ENCODE measurements at places on chromosomes 12 and 14.
A peak's percentile ranks its signal among the peaks of the same experiment; 100 is the strongest.

GRCh38 chr12:74370608-74371216, 166.9 kb upstream of the ATXN7L3B start:
- peak; percentile 4 for DNase-seq

GRCh38 chr14:74275241-74275841, 27.4 kb downstream of the ABCD4 start:
- peak; percentile 95 for DNase-seq

- peak; percentile 5 for DNase-seq
These were observed 273.9 kb upstream of the MIS18BP1 start for GRCh38 chr14:45526715-45527549.

- DNase-seq, result no peak
These were observed 56.3 kb downstream of the PPP1R36 start for GRCh38 chr14:64605926-64606685.

DNA sequence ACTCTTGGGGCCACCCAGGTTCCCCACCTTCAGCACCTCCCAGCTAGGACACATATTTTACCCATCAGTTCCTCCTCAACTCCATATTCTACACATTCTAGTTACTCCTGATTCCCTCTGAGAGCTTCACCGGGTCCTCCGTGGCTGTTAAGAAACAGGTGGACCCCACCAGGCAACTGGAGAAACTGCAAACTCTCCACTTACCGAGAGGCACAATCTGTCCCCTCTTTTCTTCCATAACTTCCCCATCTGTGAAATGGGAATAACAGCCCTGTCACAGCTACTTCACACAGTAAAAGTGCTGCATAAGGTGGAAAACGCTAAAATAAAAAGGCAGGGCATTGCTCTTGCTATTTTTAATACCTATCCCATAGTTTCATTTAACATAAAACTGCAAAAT, 1.5 kb downstream of the SLC7A8 start:
- DNase-seq, result no peak

- DNase-seq, result no peak
These were observed 22.6 kb downstream of the PRKCH start for GRCh38 chr14:61343991-61344405.

- no peak for DNase-seq
These were observed 9.4 kb downstream of the KCNA1 start for GRCh38 chr12:4918950-4919660.

DNA sequence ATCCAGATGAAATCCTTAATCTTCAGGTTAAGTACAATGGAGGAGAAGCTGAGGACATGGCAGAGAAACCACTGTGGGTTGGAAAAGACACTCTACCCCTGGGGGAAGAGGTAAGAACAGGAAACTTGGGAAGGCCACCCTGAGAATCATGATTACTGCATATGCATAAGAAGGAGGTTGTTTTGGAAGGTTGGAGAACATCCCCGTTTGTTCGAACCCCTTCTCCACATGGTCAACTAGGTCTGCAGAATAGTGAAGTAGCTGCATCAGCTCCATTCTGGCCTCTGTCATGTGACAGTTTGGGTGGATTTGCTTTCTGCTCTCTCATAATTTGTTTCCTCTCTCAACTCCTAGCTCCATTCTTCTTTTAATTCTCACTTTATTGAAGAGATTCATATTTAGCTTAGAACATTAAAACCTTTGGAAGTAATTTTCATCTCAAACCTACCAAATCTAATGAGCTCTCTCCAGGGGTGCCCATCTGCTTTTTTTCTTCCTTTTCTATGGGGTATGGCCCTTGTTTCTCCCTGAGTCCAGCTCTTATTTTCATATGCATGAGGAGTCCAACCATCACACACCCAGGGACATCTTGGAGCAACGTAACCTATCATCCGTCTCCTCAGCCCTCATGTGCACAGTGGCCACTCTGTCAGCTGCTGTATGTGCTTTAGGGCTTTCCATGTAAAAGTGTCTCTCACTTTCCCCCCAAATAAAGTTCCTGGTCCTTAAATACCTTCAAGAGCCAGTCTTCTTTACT, 820.3 kb downstream of the TMEM121 start:
- DNase-seq, result no peak

DNA sequence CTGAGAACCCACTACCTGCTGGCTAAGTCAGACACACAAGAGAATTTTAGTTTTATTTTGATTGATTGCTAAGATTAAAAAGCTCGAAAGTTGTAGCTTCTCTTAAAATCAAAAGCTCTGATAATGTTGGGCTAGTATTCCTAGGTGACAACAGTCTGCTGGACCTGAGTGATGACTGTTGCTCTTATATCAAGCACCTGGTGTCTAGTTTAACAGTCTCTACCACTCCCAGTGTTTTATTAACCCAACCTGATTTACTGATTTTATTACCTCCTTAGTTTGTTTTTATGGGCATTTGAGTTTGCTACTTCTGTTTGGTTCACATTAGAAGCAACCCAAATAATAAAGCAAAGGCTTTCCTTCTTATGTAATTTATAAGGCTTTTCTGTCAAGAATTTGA, 41.8 kb downstream of the ATP6V1D start:
- DNase-seq, result no peak

- DNase-seq, result peak; percentile 58
These were observed 9.6 kb downstream of the RDH16 start for GRCh38 chr12:56947633-56948456.

GRCh38 chr12:65335981-65336380, 57.5 kb downstream of the MSRB3 start:
- peak; percentile 45 for DNase-seq

DNA sequence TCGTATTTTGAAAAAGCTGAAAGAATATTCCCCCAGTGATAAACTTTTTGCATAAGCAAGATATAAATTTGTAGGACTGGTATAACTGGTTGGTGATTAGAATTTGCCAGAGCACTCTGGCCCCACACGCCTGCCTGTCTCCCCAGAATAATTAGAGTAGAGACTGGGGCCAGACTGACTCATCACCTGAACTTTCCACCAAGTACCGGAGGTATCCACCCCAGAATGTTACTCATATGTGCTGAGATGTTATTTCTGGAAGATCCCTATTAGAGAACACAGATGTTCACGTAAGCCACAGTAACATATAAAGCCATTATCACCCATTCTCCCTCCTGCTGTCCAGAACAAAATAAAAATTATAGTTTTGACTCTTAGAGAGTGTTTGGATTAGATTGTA, 49.5 kb upstream of the PIWIL1 start:
- no peak for DNase-seq

DNA sequence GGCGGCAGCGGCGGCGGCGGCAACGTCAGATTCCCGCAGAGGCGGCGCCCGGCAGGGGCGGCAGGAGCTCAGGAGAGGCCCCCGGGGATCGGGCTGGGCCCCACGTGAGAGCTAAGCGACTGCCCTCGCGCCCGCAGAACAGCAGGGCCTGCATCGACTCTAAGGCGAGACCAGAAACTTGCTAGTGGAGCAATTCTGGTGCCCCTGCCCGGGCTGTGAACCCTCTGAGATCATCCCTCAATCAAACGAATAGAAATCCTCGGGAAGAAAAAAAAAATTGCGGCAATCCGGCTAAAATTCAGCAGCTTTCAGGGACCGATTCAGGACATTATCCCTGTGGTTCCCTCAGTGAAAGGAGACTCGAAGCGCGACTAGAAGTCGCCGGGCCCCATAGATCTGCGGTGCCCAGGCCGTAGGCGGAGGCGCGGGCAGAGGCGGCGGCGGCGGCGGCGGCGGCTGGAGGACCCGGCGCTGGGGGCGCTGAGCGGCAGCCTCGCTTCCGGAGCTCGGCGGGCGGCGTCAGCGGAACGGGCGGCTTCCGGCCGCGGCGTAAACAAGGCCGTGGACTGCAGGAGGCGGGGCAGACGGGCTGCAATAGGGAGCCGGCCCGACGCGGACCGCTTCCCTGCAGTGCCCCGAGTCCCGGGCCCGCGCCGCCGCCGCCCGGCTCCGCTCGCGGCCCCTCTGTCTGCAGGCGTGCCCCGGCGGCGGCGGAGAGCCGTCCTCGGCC, at the start of gene KLHDC2:
Gene KLHDC2 (plus strand): TSS at position 583 of the 730 bp plus-strand sequence. CDS start 316 bp downstream, outside the sequence.
- DNase-seq, result peak; percentile 92

GRCh38 chr14:93901813-93902212, 25.3 kb upstream of the FAM181A start:
- no peak for DNase-seq

DNA sequence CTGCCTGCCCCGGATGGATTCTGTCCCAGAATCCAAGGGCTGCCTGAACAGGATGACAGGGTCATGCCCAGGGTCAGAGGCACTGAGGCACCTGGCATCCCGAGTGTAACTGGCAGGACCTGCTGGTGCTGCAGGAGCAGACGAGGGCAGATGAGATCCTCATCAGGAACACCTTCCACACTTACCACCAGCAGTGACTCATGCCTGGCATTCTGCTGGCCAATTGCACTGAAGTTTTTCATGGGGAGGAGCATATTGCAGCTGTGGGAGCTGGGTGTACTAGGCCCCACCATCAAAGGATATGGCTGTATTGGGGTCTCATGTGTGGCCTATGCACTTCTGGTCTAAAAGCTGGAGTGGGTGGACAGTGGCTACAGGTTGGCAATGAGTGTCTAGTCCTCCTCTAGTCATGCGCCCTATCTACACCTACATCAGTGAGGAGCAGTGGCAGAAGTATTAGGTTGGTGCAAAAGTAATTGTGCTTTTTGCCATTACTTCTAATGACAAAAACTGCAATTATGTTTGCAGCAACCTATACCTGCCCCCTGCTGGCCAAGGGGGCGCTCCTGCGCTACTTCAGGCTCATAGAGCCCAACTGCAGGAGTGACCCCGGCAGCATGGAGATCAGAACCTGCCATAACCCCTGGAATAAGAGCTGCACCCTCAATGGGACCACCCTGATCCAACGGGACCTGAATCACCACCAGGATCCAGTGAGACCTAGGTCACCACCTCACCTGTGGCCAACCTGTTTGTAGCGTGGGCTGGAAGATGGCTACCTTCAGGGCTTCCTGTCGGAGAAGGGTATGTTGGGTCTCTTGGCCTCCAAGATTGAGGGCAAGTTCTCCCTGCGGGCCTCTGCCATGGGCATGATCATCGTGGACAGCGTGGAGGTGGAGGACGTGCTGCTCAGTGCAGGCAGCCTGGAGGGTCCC, 8.0 kb upstream of the C12orf42 start:
- no peak for DNase-seq

DNA sequence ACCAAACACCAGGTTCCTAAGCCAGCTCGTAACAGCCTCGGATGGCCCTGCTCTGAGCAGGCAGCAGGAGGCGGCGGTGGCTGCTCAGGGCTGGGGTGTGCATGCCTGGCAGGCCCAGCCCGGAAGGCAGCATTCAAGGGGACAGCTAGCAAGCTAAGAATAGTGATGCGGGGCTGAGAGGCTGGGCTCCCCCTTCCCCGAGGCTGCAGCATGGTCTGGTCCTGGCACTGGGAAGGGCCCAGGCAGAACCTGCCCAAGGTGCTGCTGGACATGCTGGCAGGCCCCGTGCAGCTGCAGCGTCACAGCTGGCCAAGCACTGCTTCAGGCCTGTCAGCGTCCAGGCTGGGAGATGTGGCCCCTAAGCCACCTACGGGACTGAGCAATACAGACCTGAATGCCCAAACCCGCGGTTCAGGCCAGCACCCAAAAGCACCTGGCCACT, 26.4 kb upstream of the NUDT14 start:
- no peak for DNase-seq

DNA sequence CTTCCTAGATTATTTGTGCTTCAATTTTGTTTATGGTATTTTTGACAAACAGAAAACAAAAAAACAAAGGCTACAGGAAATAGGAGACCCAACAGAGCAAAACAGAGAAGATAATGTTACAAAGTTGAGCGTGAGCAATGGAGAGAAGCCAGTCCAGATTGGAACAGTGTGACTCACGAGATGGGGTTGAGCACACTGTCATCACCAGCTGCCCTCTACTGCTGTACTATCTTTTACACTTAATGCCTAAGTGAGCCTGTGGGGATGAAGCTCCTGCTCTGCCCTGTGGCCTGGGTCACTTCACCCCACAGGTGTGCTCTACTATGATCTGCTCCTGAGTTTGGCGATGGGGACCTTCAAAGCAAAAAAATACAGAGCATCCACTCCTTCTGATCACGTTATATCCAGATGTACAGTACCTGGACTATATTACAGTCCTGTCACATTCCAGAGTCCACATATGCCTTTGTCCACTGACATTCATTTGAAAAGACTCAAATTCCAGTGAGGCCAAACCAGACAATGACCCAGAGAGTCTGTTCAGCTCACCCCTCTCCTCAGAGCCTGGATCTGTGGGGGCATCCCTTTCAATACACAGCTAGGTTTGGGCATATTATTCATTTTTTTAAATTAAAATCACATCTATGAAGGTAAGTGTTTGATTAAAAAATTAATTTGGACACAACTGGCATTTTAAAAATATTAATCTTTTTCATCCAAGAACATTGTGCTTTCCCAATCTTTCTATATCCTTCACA, 4.4 kb downstream of the IPO8 start:
- peak; percentile 85 for DNase-seq

GRCh38 chr14:22059201-22059600, 385.6 kb upstream of the OR4E1 start:
- no peak for DNase-seq

DNA sequence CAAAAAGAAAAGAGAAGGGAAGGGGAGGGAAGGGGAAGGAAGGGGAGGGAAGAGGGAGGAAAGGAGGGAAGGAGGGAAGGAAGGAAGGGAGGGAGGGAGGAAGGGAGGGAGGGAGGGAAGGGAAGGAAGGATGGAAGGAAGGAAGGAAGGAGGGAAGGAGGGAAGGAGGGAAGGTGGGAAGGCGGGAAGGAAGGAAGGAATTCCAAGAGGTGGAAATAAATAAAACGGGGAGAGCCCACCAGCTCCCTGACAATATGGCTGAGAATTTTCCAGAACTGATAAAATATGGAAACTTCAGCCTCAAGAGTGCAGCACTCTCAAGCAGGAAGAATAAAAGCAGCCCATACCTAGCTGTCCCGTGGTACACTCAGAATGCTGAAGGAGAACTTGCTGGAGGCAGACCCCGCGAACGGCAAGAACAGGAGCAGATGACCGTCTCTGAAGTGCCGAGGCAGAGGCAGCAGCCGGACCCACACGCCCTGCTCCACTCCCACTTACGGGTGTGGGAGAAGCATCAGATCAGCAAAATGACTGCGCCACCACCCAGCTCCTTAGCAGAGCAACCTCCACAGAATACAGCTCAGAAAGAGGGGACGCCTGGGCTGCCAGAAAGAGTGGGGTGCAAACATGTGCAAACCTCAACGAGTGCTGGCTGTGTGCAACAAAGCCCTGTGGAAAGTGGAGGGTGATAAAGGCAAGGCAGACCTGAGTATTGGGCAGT, 34.1 kb upstream of the INF2 start:
- DNase-seq, result no peak

DNA sequence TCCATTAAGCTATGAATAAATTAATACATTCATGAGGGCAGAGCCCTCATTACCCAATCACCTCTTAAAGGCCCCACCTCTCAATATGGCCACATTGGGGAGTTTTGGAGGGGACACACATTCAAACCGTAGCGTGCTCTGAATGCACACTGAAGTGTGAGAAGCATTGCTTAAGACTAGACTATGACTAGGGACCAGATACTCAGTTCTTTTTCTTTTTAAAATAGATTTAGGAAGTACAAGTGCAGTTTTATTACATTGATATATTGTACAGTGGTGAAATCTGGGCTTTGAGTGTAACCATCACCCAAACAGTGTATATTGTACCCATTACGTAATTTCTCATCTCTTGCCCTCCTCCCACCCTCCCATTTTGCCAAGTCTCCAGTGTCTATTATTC, 21.0 kb upstream of the JDP2 start:
- DNase-seq, result no peak

- peak; percentile 55 for DNase-seq
These were observed 78.6 kb downstream of the CHST11 start for GRCh38 chr12:104535369-104535768.
